OCI-LY7 (cell line): ENCODE measurements at places on chromosomes 1 and 21. TPM values are rescaled to one million over a fixed set of nuclear protein-coding genes. Genes with fewer than 3 reads are reported as not detected.

- no peak for DNase-seq
Measured at GRCh38 chr1:182791281-182792179, 2.0 kb downstream of the NPL start.

- DNase-seq: peak; percentile 34
Measured at GRCh38 chr1:220873868-220874655, 5.2 kb upstream of the HLX start.

DNA sequence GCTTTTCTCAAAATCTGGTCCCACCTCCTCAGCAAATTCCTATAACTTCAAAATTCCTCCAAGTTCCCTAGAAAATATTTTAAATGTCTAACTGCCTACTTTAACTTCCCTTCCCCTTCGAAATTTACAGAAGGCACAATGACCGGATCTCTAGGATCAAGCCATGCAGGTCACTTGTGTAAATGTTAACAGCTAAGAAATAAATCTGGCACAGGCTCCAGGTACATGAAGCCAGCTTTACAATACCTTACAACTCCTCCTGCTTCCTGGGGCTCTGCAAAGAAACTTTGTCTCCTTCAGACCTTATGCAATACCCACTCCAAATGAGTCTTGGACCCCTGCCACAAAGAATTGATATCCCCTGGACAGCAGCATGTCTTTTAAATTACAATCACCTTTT lies 1164.2 kb downstream of the BRINP3 start:
- DNase-seq: no peak

DNA sequence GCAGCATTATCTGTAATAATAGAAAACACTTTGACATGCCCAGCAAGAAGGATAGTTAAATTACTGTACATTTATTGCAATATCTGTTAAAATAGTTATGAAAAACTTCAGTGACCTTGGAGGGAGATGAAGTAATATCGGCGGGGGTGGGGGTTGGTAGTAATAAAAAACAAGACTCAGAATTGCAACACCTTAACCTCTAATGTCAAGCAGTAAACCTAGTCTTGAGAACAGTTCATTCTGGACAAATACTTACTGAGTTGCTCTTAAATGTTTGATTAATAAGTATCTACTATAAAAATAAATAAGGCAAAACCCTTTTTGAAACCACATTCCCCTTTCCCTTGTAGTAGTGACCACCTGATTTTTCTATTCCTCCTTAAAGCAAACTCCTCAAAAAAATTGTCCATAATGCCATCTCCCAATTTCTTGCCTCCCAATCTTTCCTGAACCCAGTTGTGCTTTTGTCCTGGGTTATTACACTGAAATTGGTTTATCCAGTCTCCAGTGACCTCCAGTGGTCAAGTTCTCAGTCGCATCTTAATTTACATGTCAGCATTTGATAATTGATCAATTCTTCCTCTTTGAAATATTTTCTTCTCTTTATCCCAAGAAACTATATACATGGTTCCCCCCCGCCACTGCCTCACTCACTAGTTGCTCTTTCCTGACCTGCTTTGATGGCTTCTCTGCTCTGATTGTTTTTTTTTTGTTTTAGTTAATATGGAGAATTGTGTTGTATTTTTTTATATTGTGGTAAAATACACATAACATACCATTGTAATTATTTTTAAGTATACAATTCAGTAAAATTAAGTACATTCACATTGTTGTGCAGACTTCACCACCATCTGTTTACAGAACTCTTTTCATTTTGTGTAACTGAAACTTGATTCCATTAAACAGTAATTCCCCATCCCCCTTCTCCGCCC lies 36.8 kb downstream of the RAP1A start:
- DNase-seq: peak; percentile 48

DNA sequence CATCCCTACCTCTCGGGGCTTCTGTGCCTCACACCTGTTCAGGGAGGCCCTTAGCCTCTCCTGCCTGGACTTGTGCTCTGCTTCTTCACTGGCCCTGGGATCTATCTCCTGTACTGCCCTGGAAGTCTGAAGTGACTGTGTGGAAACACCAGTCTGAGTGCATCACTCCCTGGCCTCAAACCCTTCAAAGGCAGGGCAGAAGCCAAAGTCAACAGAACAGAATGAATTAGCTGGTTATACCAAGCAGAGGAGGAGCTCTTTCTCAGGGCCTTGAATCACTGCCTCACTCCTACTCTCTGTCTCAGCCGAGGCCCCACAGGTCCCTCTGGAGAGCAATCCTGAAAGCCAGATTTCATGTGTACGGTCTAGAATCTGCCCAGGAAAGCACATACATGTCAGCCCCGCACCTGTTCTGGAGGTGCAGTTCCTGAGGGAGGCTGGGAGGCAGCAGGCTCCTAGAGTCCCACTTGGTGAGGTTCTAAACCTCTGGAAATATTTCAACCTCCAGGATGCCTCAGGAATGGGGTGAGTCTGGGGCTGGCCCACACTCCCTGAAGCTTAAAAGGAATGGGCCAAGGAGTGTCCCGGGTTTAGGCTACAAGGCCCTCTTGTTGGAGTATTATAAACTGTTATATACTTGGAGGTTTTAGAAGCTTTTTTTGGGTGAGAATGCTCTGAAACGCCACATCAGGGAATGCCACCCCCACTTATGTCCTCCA lies 98.3 kb downstream of the ABCA4 start:
- DNase-seq: no peak

- no peak for DNase-seq
Measured at GRCh38 chr1:163406772-163407171, 85.0 kb downstream of the NUF2 start.

DNA sequence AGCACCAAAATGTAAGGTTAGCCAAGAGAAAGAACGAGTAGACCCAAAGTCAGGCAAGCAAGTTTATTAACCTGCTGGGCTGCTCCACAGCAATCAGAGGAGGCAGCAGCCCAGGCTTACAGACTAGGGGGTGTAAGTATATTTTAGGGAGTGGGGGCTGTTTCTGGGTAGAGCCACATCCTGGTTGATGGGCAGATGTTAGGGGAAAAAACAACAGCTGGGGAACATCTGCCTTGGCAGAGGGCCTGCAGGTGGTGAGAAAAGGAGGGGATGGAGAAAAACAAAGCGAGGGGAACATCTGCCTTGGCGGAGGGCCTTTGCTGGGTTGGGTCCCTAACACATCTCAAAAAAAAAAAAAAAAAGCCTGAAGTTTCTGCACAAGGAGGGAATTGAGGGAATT lies 9.7 kb upstream of the ZBTB48 start:
- DNase-seq: peak; percentile 59

DNA sequence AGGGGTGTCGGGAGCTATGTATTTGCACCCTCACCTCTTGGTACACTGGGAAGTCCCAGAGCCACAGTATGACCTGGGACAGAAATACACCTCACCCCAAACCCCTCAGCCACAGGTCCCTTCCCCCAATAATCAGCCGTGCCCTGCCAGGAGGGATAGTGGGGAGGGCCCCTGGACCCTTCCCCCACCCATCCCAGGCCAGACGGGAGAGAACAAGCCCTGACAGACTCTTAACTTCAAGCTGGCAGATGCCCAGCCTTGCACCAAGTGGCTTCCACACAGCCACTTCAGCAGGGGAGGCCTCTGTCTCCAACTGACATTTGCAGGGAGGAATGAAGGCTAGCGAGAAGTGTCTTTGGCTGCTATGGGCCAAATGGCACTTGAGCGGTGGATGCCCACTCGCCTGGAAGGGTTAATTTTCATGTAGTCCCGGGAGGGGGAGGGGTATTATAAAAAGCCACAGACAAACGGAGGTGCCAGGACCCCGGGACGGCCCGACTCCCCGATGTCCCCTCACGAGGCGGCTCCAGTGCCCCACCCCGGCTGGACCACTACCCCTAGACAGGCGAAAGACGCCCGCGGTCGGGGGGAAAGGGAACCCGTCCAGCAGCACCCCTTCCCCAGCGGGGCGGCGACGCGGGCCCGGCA lies 495 bp downstream of the SYNC start:
- no peak for DNase-seq

GRCh38 chr21:44507673-44508425 lies 32.1 kb downstream of the KRTAP10-1 start:
- no peak for DNase-seq

GRCh38 chr1:11610629-11611180 lies 43.5 kb downstream of the FBXO2 start:
- no peak for DNase-seq

DNA sequence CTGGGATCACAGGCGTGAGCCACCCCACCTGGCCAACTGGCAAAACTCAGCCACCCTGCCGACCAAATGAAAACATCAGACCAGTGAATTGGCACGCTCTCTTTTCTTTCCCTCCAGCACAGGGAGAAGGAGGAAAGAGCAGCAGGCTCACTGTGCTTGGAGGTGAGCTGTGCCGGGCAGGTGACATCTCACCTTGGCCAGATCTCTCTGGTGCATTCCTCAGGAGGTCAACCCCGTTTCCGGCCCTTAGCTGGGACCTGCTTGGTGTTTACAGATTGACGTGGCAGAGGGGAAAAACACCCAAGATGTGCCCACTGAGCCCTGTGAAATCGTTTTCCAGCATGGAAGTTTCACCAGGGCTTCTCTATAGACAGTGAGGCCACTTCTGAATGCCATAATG lies 45.1 kb downstream of the TMEM51 start:
- no peak for DNase-seq

DNA sequence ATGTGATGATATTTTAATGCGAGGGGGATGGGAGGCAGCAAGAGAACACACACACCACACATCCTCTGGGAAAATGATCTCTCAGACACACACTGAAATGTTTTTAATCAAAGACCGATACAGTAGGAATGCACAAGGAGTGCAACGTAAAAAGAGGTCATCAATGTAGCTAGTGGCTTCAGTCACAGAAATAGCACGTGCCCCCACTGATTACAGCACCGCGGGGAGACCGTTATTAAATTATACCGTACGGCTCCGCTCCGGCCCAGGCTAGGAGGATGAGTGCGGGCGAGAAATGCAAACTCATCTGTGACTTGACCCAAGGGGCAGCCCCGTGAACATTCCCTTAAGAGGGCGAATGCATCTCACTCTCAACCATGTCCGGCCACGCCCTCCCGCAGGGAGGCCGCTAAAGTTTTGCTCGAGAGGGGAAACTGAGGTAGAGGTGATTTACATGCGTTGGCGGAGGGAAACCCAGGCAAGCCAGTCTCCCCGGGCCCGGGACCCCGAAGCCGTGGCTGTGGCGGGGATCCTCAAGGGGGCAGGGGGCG lies 552 bp downstream of the UBR4 start:
- peak; percentile 74 for DNase-seq

Gene WNT9A
- not detected in 2 replicates for total RNA-seq

Gene MYOG
- total RNA-seq: not detected in 2 replicates

Gene C1orf87
- total RNA-seq: not detected in 2 replicates
